Cortex of kidney (tissue), 1 donor: ENCODE measurements at places on chromosomes 5 and 9.

DNA sequence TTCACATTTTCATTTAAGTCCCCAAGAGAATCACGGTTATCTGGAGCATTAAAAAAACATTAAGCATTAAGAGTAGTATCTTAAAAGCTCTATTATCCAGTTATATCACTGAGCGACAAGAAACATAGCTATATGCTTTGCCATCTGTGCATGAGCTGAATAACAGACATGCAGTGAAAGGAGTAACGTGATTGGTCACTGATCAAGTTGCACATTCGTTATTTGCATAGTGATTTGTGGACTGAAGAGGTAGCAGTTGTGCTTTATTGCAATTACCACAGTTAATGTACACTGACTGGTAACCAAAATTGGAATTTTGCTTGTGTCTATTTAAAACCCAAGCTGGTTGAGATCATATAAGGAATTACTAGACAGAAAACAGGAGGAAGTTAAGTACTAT lies 107.4 kb downstream of the MCTP1 start:
- no peak for DNase-seq

DNA sequence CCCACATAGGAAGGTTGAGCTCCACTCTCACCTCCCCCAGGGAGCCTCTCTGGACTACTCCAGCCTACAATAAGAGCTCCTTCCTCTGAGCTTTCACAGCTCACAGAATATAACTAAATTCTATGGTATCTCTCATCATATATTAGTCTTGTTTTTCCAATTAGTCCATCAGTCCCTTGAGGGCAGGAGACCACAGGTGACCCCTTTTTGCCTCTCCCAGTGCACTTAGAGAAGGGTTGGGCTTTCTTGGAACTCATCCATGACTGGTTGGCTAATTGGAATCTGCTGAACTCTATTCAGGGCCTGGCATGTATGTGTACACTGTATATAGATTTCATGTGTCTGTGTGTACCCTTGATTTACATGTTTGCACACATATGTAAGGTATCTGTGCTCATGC lies 50.4 kb upstream of the ARAP3 start:
- DNase-seq, result no peak

- no peak for DNase-seq
Observed at GRCh38 chr9:133478851-133479711, at the start of gene SLC2A6. TSS of gene SLC2A6 (minus strand) at chr9:133479099. CDS start at chr9:133479059, 40 bp downstream.

GRCh38 chr9:134679616-134680392 lies 38.2 kb downstream of the COL5A1 start:
- DNase-seq, result no peak

DNA sequence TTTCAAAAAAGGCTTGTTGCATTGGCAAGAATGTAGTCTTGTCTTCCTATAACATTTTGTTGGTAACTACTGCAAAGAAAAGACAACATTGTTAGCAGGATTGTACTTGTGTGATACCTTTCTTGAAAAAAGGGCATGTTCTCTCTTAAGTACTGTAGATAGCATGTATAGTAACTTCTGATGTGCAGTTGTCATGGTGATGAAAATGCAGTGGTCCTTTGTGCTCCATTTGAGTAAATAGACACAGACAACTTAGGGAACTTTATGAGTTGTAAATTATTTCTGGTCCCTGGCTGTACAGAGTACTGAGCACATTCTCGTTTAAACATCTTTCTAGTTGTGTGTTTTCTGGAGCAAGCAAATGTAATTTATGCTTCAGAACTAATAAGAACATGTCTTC lies 103.3 kb downstream of the CD180 start:
- no peak for DNase-seq

DNA sequence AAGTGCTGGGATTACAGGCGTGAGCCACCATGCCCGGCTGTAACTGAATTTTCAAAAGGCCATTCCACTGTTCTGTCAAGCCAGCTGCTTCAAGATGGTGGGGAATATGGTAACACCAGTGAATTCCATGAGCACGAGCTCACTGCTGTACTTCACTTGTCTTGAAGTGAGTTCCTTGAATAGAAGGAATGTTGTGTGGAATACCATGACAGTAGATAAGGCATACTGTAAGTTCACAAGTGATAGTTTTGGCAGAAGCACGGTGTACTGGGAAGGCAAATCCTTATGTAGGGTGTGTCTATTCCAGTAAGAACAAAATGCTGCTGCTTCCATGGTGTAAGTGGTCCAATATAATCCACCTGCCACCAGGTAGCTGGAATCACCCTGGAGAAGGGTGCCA lies 6.6 kb upstream of the PRXL2C start:
- no peak for DNase-seq

- DNase-seq, result no peak
Observed at GRCh38 chr5:4847766-4848165, 292.4 kb upstream of the ADAMTS16 start.

GRCh38 chr5:111242606-111243005 lies 18.4 kb downstream of the CAMK4 start:
- DNase-seq, result no peak

- DNase-seq, result no peak
Observed at GRCh38 chr5:126531543-126532120, 63.4 kb downstream of the ALDH7A1 start.

DNA sequence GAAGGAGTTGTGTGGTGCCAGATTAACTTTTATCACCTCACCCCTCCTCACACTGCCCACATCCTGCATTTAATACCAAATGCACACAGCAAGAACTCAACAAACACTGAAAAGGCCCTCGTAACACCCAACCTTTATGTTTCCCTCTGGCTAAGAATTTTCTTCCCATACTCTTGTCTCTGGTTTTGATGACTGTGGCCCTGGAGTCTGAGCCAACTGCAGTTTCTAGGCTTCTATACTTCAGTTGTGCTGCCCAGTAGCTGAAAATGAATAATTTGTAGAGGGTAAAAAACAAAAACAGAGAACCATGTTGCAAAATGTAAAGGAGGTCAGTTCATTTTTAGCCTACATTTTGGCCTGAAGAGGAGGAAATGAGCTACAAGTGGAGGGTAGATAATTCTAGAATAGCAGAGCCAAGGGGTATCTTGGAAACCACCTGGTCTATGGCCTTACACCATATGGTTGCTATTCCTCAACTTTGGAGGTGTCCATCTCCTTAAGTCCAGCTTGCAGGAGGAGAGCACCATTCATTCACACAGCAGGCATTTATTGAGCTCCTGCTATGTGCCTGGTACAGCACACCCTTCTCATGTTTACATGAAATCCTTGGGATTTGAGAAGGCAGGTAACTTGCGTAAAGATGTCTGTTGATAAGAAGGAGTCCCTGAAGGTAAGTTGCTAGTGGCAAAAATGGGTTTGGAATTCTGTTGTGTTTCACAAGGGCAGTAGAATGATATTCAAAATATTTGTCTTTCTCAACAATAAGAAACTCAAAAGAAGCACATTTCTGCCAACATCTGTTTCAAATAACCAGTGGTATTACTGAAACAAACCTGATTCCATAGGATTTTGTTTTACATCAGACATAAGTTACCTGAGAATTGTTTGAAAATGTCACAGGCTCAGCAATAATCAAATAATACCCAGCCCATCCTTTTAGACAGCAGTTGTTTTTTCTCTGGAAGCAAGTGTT lies 83.8 kb upstream of the TNFAIP8 start:
- no peak for DNase-seq

- DNase-seq, result no peak
Observed at GRCh38 chr5:137142346-137142745, 356.8 kb downstream of the SPOCK1 start.

DNA sequence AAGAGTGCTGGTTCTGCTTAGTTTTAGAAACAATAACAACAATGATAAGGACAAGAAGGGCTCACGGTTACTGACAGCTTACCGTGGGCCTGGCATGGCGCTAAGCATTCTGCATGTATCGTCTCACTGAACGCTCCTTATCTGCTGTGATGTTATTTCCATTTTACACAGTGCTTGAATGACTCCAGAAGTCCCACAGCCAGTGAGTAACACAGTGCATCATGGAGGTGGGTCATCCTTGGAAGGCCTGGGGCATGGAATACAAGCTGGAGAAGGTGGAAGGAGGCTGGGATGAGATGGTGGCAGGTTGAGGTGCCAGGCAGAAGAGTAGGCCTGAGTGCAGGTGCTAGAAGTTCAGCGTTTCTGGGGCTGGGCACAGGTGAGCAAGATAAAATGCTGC lies 36.5 kb upstream of the FAT2 start:
- DNase-seq, result no peak

DNA sequence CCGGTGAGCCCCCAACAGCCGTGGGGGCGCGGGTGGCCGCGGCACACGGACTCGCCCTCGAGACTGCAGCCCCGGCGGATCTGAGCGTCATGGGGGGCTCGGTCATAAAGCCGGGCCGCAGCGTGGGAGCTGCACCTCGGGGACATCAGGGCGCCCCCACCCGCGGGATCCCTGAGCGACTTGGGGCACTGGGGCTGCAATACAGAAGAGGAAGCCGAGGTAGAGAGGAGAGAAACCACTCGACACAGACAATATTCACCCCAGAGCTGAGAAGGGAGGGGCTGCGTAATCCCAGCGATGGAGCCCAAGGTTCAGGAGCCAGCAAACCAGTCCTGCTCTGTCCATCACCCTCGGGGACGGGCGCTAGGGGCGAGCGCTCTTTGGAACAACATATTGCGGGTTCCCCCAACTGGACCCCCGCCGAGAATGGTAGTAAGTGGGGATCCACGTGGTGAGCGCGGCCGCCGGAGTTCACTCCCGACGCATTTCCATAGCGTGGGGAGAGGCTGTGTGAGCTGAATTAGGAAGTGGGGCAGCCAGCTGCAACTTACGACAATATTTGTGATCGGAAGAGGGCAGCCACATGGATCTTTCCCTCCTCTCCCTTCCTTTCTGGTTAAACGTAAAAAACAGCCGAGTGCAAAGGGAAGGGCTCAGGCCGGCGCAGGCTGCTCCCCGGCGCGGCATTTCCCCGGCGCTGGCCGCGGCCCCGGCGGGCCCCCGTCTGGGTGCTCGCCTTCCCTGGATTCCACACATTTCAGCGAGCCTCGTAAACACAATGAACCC lies 9.9 kb downstream of the PTCH1 start:
- no peak for DNase-seq

DNA sequence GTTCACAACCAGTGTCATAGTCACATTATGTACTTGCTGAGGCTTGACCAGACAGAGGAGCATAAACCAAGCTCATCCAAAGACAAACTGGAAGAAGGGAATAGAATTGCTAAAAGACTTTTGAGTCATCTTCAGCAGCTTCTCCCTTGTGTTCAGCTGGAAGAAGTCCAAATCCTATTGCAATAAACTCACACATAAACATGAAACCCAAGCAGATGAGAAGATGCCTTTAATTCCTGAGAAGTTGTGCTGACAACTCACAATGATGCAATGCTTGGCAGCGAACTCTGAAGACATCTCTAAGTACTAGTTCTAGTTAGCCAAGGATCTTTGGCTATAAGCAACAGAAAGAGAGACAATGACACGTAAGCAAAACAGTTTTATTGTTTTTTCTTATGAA lies 642.1 kb downstream of the KCTD16 start:
- DNase-seq, result no peak
